ENCODE measurements at places on chromosomes 5 and 9.

DNA sequence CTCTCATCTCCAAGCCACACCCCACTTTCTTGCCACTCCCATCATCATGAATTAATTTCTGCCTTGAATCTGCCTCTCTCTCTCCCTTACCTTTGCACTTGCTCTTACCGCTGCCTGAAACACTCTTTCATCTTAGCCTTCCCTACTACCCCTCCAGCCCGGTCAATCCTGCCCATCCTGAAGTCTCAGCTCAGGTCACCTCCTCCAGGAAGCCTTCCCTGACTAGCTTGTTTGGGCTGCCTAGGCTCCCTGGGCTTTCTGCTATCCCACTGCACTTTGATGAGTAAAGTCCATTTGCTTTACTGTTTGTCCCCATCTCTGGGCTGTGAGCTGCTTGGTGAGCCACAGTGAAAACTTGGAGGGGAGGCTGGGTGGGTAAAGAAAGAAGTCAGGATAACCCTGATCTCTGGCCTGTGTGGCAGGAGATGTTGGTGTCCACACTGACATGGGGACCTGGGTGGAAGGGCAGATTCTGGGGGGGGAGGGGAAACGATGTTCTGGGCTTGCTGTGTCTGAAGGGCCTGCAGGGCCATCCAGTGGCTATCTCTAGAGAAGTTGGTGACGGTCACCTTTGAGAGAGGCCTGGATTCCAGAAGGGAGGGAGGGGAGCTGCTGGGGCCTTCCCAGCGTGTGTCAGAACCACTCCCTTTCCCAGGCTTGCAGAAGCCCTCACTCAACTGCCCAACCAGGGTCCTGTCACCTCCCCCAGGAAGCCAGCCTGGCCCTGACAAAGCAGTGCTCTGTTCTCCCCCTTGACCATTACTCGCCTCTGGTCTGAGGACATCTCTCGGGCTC, 75.0 kb upstream of the DAB2IP start:
- no peak for DNase-seq

GRCh38 chr5:142143878-142144277, 35.3 kb downstream of the NDFIP1 start:
- peak; percentile 62 for DNase-seq

DNA sequence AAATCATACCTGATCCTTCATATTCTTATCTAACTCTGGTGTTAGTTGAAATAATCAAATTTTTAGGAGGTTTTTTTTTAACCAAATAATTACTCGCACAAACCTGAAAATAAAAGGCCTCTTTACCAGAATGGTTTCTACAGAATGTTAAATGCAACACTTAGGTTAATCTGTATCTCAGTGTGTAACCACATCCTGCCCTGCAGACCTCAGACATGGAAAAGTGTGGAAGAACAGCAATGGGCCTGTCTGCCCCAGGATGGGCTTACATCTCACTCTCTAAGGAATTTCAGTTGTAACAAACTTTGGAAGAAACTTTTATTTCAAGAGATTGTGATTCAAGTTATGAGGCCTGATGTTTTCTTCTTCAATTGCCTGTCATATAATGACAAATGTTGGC, 32.5 kb upstream of the MIER3 start:
- DNase-seq, result no peak

GRCh38 chr5:180389252-180390101, 36.3 kb upstream of the GFPT2 start:
- DNase-seq, result peak; percentile 22

DNA sequence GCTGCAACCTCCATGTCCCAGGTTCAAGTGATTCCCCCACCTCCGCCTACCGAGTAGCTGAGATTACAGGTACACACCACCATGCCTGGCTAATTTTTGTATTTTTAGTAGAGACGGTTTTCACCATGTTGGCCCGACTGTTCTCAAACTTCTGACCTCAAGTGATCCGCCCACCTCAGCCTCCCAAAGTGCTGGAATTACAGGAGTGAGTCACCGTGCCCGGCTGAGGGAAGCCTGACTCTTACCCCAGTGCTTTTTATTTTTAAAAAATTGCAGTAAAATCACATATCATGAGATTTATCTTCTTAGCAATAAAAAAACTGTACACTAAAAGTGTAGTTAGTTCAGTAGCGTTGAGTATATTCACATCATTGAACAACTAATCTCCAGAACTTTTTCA, 105.3 kb downstream of the SLIT3 start:
- no peak for DNase-seq

DNA sequence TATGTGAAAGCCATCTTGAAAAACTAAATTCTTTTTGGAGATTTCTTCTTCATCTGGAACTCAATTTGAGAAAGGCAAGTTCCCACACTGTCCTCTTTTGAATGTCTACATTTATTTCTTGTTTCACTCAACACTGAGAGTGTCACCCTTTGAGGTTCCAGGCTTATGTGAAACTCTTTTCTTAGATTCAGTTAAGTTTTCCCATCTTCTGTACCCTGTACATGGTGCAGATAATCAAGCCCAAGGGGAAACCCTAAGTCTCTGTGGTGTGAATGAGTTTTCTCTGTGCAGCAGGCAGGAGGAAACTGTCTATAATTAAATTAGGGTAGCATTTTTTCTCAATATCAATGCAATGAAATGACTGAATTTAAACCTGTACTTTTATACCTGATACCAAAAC, 72.3 kb upstream of the PRLR start:
- DNase-seq, result no peak

- peak; percentile 52 for DNase-seq
Measured at GRCh38 chr9:91755761-91756509, 194.1 kb downstream of the ROR2 start.

DNA sequence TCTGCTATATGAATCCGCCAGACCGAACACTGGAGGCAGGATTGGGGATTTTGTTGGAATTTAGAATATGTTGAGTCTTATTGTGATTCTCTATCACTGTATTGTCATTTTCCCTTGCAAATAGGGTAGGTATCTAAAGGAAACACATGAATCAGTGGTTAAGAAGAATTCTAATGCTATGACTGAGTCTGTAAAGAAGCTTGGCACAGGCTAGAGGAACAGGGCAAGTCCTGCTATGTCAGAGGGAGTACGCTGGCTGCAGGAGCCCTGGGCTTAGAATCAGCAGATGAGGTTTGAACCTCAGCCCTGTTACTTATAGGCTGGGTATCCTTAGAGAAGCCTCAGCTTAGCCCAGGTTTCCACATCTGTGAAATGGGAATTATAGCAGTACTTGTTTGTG, 198.1 kb downstream of the NR3C1 start:
- peak; percentile 10 for DNase-seq

DNA sequence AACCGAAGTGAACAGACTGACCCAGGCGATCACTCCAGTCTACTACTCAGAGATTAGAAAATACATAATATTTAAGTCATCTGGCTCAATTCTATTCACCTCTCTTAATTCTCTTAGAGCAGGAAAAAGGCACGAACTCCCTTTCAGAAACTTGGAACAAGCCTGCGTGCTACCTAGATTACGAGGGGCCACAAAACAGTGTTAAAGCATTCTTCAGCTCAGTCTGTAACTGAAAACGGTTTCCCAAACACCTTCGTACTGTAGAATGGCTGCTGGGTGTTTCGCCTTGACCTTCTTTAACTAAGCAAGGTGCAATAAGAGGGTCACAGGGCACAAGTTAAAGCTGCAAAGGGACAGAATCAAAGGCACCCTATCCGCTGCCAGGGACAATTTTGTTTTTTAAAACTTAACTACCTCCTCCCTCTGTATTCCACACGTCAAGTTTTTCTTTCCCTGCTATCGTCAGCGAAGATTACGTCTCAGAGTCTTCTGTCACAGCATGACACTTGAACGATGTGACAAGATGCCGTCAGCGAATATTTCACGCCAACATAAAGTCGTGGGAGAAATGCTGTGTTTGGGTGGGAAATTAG, 687 bp downstream of the LYSMD3 start:
- DNase-seq, result peak; percentile 17

DNA sequence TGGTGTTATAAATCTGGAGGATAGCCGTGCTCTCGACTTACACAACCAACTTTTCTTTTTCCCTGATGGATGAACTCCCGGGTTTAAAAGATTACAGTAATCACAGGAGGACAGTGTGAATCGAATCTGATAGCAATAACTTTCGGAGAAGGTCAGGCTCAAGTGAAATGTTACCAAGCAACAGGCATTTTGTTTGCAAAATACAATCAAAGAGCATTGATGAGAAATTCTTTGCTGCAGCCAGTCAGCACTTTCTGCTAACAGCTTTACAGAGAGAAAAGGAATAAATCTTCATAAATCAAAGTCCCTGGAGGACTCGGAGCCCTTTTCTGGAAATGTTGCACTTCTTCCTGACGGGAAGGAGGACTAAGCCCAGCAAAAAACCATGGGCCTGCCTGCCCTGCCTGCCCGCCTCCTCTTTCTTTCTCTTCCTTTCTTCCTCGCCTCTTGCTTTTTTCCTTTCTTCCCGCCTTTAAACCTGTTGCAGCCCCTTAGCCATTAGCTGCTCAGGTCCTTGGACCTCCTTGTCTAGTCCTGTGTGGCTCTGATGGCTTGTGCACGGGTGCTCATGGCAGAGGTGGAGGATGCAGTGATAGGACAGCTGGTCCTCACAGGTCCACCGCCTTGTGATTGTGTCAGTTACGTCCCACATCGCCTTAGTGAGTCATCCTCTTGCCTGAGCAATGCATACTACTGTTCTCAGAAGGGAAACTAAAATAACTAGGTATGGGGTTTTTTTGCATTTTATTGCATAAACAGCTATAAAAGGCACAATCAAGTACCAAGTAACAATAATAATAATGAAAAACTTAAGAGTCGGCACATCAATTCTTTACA, 6.2 kb downstream of the DMRT3 start:
- DNase-seq, result no peak

DNA sequence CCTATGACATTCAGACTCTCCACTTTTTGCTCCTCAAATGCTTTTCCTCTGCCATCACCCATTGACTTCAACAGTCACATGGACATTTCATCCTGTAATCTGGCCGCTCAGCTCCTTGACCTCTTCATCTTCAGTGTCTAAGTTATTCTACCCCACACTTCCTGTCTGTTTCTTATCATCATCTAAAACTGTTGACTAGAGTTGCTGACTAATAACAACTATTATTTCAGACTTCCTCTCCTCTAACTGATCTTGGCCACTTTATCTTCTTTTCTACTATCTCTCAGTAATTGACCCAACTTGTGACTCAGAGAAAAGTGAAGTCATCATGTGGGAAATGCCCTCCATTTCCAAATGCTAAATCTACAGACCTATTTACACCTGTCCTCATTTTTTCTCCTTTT, 254.7 kb upstream of the TRPC7 start:
- no peak for DNase-seq

- peak; percentile 67 for DNase-seq
Measured at GRCh38 chr5:149429839-149430721, 51.0 kb upstream of the IL17B start.

GRCh38 chr5:119284031-119284430, 71.8 kb upstream of the TNFAIP8 start:
- no peak for DNase-seq

DNA sequence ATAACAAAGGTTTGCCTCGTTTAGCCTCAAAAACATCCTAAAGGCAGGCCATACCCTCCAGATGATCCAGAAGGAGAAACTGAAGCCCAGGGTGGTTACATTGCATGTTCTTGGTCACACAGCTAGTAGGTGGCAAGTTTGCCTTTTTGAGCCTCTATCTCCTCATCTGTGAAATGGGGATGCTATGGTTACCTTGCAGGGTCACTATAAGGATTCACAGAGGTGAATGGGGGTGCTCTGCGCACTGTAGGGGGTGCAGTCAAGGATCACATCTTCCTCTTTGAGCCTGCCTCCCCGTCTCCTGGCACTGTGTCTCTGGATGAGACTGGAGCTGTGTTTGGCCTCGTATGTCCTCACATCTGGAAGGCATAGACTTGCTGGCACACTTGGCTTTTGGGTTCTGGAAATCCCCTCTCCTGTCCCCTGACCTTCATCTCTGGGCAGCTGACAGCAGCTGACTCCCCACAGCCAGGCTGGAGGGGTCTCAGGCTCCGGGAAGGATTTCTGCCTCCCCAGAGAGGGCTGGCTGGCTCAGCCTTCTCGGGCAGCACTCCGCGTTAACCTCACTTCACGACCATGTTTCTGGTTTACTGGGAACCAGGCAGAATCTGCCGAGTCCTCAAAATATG, 167.7 kb downstream of the RGS3 start:
- no peak for DNase-seq

DNA sequence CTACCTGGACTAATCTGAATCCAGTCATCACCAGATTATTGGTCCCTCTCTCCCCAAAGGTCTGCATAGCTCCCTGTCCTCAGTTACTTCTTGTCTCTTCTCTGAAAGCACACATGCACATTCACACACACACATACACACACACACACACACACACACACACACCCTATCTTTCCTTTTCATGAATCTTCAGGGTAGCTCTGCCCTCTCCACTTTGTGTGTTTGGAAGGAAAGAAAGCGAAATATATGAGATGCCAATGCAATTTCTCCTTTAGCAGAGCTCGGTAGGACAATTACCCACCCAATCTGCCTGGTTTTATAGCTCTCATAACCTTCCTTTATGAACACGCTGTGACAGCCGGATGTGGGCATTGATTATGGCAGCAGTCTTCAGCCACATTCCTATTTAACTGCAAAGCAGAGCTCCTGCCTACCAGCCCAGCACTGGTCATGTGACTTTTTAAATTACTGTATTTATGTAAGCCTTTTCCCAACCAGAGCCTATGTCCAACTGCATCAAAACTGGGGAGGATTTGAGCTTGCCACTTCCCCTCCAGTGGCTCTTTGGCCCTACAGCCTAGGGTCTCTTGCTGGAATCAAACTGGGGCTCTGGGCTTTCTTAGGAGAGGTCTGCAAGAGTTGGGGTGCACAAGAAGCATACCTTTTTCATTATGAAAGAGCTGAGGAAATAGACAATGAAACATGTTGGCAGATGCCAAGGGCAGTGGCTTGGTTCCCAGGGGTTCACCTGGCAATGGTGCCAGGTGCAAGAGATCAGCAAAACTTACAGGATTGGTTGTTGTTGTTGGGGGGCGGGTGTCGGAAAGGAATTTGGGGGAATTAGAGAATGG, 20.8 kb upstream of the MATR3 start:
- DNase-seq, result no peak

DNA sequence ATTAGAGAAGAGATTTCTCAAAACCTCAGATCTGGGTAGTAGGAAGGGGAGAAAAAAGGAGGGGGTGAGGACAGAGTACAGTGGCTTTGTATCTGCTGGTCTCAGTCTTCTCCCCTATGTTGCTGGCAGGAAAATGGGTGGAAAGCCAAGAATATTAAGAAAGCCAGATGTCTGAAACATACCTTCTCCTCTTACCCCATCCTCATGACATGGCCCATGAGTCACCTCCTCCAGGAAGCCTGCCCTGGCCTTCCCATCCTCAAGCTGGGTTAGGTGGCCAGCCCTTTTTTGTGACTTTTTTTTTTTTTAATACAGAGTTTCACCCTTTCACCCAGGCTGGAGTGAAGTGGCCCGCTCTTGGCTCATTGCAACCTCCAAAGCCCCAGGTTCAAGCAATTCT, 61.8 kb downstream of the ABCA1 start:
- no peak for DNase-seq

GRCh38 chr9:3836011-3836410, 310.2 kb upstream of the RFX3 start:
- no peak for DNase-seq

DNA sequence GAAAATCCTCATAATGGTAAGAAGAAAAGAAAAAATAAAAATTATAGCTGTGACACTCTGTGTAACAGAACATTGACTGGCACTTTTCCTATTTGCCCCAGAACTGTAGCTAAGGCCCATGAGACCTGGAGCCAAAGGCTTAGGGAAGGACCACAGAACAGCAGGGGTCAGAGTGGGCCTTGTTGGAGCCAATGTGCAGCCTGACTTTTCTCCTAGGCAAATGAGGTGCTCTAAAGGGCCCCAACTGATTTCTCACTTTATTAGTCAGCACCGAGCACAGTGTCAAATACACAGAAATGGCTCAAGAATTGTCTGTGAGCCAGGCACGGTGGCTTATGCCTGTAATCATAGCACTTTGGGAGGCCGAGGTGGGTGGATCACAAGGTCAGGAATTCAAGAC, 4.0 kb upstream of the MEGF9 start:
- DNase-seq, result no peak
